Stimulated activated CD8-positive, alpha-beta memory T cell treated with anti-CD3 and anti-CD28 coated beads, Interleukin-7, amount 100 ng/mL, for 1 hour (primary cell): ENCODE measurements at places on chromosomes 1 and 21.

GRCh38 chr1:39668894-39669293 is 3.0 kb downstream of the NT5C1A start:
- DNase-seq: no peak

DNA sequence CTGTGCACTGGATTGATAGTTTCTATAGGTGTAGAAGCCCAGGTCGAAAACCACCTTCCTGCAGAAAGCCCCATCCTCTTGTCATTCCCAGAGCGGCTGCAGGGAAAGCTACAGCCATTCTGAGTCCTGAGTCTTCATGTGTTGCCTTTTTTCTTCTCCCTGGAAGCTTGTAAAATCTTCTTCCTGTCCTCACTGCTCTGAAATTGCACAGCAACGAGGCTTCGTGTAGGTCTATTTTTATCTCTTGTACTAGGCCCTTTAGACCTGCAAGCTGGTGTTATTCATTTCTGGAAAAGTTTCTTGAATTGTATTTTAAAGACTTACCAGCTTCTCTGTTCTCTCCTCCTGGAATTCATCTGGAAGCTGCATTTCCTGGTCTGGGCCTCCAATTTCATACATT is 44.2 kb upstream of the ETS2 start:
- no peak for DNase-seq

DNA sequence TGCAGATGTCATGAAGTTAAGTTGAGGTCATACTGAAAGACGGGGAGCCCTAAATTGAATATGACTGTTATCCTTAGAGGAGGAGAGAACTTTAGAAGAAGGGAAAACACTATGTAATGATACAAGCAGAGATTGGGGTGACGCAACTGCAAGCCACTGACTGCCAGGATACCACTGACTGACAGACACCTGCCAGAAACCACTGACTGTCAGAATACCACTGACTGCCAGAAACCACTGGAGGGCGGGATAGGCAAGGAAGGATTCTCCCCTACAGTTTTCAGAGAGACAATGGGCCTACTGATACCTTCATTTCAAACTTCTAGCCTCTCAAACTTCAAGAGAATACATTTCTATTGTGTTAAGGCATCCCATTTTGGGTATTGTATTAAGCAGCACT is 388.7 kb downstream of the USH2A start:
- DNase-seq: no peak

- DNase-seq: no peak
Observed at GRCh38 chr1:109171646-109172045, 42.1 kb upstream of the SARS1 start.
